Astrocyte of the spinal cord (primary cell): ENCODE measurements at places on chromosomes 12 and 14.
A peak's percentile ranks its signal among the peaks of the same experiment; 100 is the strongest.

DNA sequence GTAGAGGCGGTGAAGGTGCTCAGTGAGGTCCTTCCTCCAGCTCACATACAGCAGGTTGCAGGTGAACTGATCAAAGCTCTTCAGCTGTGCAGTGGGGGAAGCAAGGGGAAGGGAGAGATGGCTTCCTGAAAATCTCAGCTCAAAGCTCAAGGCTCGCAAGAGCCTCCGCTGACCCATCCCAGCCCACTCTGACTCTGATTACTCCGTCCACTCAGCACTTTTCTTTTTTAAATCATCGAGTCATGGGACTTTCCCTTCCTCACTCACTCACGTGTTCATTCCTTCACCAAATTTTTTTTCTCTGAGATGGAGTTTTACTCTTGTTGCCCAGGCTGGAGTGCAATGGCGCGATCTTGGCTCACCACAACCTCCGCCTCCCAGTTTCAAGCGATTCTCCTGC lies 4.7 kb downstream of the ABCD4 start:
- no peak for DNase-seq

- DNase-seq, result no peak
Measured at GRCh38 chr14:36690311-36691040, 28.8 kb downstream of the PAX9 start.

DNA sequence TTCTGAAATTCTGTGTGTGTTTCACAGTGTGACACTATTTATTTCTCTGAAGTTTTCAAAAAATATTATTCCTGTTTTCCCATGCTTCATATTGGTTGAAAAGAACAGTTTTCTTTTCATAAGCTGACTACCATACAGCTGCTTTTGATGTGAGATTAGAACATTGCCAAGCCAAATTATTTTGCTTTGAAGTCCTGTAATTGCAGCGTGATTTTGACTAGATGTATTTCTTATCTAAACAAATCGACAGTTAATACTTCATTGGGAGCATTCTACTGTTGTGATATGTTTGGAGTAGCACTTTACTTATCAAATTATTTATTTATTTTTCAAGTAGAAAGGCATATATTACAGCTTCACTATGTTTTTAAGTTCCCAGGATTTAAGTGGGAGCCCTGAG lies 132.0 kb downstream of the DACT1 start:
- no peak for DNase-seq

GRCh38 chr12:11798856-11799501 lies 149.5 kb downstream of the ETV6 start:
- DNase-seq, result peak; percentile 92

- peak; percentile 1 for DNase-seq
Measured at GRCh38 chr14:53273671-53274072, 120.5 kb upstream of the DDHD1 start.

- no peak for DNase-seq
Measured at GRCh38 chr12:126107659-126108058, 1042.4 kb downstream of the AACS start.

- DNase-seq, result peak; percentile 20
Measured at GRCh38 chr14:23881282-23881681, 72.3 kb upstream of the DHRS4 start.

DNA sequence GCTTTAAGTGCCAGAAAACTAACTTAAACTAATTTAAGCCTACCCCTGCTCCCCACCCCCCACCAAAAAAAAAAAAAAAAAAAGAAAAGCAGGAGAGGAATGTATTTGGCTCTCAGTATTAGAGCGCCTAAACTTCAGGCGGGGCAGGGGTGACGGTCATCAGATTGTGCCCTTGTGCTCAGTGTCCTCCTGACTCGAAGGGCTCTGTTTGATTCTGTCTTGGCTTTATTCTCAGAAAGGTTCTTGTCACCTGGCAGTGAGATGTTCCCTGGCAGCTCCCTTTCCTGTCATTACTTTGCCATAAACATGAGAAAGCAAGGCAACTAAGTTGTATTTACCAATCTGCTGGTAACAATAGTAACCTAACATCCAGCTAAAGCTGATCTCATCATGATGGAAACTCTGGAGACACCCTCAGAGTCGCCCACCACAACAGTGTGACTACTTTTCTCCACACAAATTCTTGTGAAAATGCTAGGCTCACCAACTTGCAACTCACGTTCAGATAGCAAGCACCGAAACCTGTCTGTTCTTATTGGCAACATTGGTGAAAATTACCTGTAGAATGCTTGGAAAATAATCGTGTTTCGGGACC lies 39.0 kb upstream of the WNK1 start:
- DNase-seq, result no peak

GRCh38 chr12:34300376-34301250 lies 278.3 kb downstream of the ALG10 start:
- no peak for DNase-seq

GRCh38 chr14:35400648-35401421 lies 3.7 kb downstream of the NFKBIA start:
- DNase-seq, result no peak

- DNase-seq, result no peak
Measured at GRCh38 chr14:53652068-53652467, 304.6 kb downstream of the BMP4 start.

- no peak for DNase-seq
Measured at GRCh38 chr12:101564912-101565311, 29.9 kb upstream of the MYBPC1 start.

- no peak for DNase-seq
Measured at GRCh38 chr14:39229601-39230110, 4.1 kb upstream of the MIA2 start.

GRCh38 chr12:51951199-51951842 lies at the start of gene ACVR1B:
Gene ACVR1B (plus strand): TSS chr12:51951699. CDS start chr12:51951744, 45 bp downstream.
- DNase-seq, result peak; percentile 85
